Fibroblast of skin of left biceps (primary cell): ENCODE measurements at places on chromosomes 1 and 21.
A peak's percentile ranks its signal among the peaks of the same experiment; 100 is the strongest.

- DNase-seq, result no peak
Measured at GRCh38 chr1:58431901-58432620, 114.5 kb downstream of the OMA1 start.

GRCh38 chr1:88985032-88985431, 7.4 kb downstream of the KYAT3 start:
- peak; percentile 93 for DNase-seq

DNA sequence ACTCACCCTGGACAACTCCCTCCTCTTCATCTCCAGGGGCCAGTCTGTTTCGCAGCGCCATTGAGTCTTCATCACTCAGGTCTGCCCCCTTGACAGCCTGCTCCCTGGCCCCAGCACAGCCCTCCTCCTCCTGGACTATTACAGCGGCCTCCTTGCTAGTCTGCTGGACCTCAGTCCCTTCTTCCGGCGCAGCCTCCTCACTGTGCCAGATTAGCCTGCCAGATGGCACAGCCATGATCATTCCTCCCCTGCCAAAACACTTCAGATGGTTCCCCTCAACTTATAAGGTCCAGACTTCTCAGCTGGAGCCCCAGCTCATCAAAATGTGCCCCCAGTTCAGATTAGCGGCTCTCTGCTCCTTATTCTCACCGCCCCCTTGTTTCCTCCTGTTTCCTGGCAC, 7.0 kb upstream of the CELSR2 start:
- no peak for DNase-seq

- no peak for DNase-seq
Measured at GRCh38 chr1:95183952-95184351, 50.1 kb upstream of the RWDD3 start.

DNA sequence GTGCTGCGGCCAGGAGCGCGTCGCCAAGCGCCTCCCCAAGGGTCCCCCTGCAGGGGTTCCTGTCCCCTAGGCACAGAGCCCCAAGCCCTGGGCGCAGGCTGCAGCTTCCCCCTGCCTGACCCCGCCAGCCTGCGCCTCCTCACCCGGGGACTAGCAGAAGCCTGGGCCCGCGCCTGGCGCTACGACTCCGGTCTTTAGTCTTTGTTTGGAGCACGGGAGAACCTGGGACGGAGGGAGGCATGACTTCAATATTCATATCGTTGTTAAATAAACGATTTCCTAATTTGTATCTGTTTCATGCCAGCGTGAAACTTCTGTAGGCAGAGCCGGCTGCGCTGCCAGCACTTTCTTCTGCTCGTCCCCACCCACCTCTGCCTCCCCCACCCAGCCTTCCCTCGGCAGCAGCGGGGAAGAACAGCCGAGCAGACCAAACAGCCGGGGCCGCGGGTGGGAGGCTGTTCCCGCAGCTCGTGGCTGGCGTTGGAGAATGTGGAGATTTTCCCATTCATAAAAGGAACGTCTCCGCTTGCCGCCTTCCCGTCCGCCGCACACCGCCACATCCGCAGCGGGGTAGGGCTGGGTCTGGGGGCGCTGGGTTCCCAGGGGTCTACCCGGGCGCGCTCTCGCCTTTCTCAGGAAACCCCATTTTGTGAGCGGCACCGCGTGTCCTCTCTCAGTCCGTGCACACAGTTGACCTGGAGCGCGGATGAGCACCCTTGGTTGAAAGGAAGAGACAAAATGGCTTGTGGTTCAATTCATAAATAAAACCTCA, 777 bp upstream of the TRIM67 start:
- DNase-seq, result no peak

DNA sequence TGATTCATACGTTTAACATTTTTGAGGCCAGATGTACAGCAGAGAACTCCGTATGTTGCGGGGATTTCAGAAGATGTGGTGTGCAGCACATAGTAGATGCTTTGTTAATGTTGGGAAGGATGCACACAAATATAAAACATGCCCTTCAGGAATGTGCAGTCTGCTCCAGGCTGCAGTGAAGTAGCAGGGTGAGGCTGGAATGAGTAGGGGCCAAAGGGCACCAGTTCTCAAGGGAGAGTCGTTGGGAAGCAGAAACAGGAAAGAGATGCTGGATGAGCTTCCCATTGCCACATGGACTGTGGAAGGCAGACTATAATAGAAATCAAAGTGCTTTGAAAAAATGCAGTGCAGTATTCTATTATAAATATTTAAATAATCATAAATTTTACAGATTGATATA, 126.9 kb downstream of the NOS1AP start:
- no peak for DNase-seq

DNA sequence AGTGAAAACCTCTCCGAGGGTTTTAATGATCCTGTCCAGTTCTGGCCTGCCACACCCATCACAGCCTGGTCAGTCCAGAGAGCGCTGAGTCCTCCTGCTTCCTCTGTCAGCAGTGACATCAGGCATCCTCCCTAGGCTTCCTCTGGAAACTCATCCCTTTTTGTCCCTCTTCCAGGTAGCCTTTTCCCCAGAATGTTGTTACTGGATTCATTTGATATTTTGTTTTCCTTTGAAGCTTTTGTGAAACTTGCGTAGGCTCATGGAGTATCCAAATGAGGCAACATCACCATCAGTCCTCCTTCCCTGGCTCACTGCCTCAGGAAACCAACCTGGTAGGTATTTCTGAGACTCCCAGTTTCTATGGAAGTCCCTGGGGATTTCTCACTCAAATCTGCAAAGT, 27.0 kb upstream of the IGSF3 start:
- no peak for DNase-seq

DNA sequence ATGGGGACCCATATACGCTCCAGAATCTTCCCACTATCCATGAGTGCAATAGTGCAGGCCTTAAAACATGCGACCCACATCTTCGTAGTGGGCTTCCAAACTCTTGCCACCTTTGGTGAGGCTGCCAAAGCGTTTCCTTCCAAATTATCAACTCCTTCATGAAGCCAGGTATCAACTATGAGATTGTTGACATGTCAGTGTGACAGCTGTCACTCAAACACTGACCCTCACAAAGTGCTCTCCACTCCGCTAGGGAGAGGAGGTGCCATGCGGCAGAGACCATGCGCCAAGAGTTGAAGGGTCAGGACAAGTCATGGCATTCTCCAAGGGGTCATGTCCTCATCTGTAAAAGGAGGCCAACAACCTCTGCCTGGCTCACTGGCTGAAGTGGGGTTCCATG, 103.3 kb downstream of the SUSD4 start:
- DNase-seq, result no peak

- no peak for DNase-seq
Measured at GRCh38 chr1:54016343-54017282, 1.4 kb downstream of the LDLRAD1 start.

DNA sequence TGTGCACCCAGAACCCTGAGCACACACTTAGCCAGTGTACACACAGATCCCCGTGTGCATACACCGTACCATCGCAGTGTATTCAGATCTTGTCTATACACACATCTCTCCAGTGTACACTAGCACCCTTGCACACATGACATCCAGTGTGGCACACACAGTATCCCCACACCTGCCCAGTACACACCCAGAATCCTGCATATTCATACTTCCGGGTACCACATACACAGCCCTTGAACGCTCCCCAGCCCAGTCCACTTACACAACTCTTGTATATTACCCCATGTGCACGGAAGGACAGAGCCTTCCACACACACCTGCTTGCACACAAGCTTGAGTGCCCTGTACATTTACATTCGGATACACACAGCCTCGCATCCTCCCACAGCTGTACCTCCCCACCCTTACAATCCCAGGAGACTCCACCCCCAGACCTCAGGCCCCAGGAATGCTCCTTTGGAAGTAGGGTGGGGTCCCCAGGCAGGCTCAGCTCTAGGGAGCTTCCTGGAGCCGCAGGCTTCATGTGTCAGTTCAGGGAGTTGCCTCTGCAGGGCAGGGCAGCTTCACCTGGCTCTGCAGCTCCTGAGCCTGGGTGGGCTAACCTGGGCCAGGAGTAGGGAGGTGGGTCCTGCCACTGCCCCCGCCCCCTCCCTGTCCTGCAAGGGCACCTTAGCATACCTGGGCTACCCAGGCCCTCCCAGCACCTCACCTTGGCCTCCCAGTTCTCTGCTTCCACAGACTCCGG, 46.2 kb downstream of the AHDC1 start:
- DNase-seq, result no peak

- DNase-seq, result no peak
Measured at GRCh38 chr1:224753491-224753890, 137.4 kb downstream of the CNIH3 start.

GRCh38 chr1:46278807-46279206, 24.6 kb downstream of the LRRC41 start:
- no peak for DNase-seq

- DNase-seq, result no peak
Measured at GRCh38 chr1:186768906-186769305, 59.8 kb upstream of the PLA2G4A start.

GRCh38 chr1:25675729-25676476, 59.3 kb downstream of the MAN1C1 start:
- DNase-seq, result no peak

DNA sequence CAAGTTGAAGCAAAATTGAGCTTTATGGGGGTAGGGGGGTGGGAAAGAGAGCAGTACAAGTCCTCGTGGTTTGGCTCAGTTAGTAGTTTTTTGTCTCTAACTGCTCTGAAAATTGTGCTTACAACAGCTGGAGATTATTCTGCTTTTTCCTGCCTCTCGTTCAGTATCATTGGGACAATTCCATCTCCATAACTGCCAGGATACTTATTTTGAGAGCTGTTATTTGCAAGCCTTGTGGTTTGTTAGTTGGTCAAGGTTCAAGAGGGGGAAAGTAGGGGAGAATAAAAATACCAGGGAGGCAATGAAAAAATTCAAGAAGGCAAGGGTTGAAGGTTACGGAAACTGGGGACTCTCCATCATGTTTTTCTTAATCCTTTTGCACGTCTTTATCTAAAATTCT, 811.8 kb upstream of the ADGRL2 start:
- peak; percentile 37 for DNase-seq

DNA sequence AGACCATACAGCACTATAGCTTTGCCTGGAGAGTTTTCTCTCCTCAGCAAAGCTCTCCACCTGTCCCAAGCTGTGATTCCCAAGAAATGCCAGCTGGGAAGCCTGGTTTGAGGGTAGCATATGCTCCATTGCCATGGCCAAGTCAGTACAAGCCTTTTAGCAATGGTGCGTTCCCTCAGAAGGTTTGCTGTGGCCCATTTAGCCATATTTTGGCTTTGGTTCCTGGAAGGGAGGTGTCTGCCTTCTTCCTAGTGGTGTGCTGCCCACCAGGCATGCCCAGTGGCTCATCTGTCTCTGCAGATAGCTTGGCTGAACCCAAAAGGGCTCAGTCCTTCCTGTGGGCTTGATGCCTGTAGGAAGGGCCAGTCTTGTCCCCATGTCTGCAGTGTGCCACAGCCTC, 32.4 kb downstream of the GALNT2 start:
- no peak for DNase-seq

GRCh38 chr1:39214714-39214997, 10.2 kb downstream of the MACF1 start:
- DNase-seq, result no peak
